IPS DF 19.7 (cell line): ENCODE measurements at places on chromosomes 1 and 21.

GRCh38 chr1:179924268-179924667 is 30.3 kb upstream of the CEP350 start:
- DNase-seq, result no peak

- DNase-seq, result no peak
Observed at GRCh38 chr1:186948535-186948934, 119.8 kb downstream of the PLA2G4A start.

DNA sequence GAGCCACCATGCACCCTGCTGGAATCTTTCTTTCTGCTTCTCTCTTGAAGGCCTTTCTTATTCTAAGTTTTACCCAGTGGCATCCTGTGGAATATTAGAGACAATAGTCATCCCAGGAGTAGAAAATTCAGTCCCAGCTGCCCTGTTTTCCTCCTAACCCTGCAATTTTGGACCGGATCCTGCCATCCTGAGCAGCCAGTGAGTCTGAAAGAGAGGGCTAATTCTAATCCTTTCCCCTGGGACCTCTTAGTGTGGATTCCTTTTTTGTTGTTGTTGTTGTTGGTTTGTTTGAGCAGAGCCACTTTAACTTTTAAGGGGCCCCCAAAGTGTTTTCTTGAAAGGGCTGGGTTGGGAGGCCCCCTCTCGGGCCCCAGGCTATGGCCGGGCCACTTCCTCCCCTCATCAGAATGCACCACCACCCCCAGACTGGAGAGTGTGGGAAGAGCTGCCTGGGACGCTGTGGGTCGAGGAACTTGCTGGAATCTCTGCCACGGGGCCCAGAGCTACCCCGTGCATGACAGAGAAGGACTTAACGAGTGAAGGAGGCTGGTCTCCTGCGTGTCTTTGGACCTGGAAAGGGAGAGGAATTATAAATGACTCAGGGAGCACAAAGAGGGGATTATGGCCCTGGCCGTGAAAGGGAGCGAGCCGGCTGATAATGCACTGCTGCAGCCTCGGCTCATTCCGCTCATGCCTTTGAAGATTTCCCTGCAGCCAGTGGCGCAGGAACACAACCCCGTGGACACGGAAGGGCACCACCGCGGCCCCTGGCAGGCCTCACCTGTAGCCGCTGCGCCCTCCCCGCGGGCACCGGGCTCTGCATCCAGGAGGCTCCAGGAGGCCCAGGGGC is 81.0 kb upstream of the AKT3 start:
- no peak for DNase-seq

DNA sequence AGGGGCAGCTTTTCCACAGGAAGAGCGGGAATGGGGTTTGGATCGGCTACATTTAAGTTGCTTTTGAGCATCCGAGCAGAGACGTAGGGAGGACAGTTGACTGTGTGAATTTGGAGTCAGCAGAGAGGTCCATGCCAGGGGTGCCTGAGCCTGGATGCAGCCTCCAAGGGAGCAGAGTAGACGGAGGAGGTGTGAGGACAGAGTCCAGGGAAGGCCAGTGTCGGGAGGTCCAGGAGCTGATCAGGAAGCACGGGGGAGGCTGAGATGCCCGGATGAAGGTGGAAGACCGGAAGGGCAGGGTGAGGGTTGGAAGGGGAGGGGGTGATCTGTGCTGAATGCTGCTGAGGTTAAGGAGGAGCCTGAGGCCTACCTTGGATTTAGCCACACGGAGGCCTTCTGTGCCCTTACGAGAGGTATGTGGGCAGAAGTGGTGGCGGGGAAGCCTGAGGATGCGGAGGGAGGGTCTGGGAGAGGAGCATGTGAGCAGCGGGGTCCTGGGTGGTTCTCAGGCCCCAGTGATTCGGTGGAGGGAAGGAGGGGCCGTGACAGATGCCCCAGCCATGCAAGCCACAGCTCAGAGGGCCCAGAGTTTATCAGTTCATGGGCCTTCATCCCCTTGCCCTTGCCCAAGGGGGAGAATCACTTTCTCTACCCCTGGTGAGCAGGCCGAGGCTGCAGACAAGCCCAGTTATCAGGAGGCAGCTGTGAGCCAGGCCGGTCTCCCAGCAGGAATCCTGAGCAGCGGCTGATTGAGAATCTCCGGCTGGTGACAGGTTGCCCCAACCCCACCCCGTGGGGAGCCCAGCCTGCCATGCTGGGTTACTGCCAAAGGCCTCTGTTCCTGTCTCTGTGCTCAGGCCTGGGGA is 54.0 kb upstream of the ACTL8 start:
- DNase-seq, result no peak

DNA sequence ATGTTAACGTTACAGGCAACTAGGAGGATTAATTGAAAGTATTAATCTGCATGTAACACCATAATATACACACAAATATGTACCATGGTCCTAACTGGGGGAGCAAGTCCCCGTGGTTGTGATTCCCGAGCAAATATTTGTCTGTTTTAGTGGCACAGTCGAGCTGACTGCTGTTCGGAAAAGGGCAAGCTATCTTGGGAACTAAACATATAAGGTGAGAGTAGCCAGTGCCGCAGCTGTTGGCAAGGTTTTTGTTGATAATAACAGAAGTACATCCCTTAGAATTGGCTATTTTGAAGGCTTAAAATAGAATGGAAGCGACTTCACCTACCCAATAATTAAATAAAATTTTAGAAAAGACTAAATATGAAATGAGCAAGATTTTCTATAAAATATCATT is 45.5 kb downstream of the UCHL5 start:
- DNase-seq, result no peak

- no peak for DNase-seq
Observed at GRCh38 chr1:87905651-87906050, 577.0 kb downstream of the LMO4 start.

DNA sequence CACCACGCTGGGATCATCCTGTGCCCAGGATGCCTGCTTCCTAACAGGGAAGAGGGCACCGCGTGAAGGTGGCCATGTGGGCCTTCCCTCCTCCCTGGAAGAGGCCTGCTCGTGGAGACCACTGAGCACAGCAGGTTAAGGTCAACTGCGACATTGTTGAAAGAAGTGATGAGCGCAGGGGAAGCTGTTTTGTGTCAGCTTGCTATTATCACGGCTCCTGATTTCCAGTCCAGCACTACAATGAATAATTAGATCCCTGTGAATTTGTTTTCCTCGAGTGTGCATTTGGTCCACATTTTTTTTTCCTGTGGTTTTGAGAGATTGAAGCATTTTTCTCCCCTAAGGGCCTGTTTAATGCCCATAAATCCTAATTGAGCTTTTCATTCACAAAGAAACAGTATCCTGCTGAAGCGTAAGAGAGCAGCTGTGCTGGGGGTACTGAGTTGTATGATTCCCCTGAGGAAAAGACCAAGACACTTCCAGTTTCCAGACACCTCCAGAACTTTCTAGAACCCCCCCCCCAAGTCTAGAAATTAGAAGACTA is 204.9 kb downstream of the KCNJ6 start:
- DNase-seq, result no peak

- no peak for DNase-seq
Observed at GRCh38 chr1:171841931-171842761, 848 bp downstream of the DNM3 start.

DNA sequence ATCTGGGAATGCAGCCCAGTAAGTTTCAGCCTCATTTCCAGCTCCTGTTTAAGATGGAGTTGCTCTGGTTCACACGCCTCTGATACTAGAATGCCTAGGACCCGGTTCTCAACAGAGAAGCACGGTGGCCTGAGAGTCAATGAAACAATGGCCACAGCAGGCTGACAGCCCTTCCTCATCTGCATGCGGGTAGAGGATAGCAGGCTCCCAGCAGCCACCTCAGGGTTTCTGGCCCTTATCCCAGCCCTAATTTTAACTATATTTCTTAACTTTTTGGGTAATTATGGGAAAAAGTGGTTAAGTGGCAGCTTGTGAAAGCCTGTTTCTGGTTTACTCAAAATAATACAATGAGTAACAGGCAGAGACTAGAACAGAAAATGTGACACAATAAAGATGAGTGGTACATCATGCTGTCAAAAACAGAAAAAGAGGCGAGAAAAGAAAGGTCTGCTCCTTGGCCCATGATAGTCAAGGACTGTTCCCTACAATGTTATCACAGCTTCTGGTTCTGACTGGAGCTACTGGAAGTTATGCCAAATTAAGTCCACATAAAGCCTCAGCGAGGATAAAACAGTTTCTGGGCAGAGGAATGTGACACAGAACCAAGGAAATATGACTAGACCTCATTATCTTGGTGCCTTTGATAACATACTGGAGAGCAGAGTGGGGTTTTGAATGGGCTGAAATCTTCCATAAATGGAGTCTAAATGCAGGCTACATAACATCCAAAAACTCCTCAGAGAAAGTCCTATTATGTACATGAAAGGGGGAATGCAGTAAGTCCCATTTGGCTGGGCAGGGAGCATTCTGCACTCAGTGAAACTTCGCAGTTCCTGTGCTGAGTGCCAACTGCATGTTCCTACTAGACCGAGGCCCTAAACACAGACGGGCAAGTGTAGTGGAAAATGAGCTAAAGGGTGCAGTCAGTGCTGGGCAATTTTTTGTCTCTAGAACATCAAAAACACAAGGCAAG is 92.1 kb downstream of the NIBAN1 start:
- no peak for DNase-seq

DNA sequence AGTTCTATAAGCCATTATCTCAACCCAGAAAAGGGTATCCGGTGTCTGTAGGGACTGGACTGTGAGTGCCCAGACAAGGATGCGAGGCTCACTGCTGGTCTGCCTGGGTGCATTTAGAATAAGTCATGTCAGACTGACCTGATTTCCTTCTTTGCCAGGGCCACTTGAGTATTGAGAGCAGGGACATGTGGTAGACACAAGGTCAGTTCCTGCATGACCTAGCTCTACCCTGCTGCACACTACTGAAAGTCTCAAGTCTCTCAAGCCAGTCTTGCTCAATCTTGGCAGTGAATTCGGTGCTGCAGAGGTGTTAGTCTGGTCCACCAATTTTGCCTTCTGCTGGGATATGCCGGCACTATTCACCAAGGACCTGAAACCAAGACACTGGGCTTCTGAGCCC is 180.1 kb downstream of the C1orf94 start:
- DNase-seq, result no peak

DNA sequence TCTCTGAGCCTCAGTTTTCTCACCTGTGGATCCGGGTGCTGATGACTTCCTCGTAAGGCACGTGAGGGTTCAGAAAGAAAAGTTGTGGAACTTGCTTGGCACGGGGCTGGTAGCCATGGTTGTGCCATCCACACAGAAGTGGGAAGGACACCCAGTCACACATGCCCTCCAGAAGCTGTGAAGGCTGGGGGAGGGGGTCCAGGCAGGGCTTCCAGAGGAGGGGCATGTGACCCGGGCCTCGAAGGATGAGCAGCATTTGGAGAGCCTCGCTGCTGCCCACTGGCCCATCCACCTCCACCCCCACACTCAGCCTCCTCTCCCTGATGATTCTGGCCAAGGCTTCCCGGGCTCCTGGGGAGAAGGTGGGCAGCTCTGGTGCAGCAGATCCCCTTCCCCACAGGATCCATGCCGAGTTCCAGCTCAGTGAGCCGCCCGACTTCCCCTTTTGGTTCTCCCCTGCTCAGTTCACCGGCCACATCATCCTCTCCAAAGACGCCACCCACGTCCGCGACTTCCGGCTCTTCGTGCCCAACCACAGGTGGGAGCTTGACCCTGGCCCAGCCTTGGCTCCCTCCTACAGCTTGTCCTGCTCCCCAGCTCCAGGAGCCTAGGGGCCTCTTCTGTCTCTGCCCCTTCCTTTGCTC is 9.4 kb downstream of the SELENON start:
- no peak for DNase-seq

GRCh38 chr21:25636727-25637126 is 2.3 kb upstream of the JAM2 start:
- no peak for DNase-seq

- DNase-seq, result no peak
Observed at GRCh38 chr1:234686035-234686434, 76.1 kb upstream of the IRF2BP2 start.

- peak; percentile 75 for DNase-seq
Observed at GRCh38 chr1:147567594-147568381, 26.5 kb downstream of the BCL9 start.

- no peak for DNase-seq
Observed at GRCh38 chr21:45818276-45818903, 163.2 kb upstream of the COL6A1 start.

GRCh38 chr1:55276671-55277376 is 61.7 kb upstream of the USP24 start:
- no peak for DNase-seq

DNA sequence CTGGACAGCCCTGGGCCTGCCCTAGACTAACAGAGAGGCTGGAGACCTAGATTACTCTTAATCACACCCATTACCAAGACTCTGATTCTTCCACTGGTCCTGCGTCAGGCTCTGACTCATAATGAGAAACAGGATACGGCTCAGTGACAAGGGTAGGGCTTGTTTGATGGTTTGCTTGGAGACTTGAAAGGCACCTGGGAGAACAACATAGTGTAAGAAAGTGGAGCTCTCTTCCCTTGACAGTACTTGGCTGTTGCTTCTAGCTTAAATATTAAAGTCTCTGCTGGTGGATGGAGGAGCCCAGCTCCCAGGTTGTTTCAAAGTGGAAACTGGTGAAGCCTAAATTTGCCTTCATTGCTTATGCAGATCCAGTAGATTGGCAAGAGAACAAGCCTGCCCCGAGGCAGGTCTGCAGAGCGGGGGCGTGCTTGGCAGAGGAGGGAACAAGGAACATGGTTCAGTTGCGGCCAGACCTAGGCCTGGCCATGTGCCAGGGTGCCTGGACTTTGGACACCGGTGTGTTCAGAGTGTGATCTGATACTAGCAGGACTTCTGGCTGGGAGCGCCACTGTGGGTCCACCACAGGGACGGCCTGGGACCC is 480.6 kb downstream of the CAMTA1 start:
- DNase-seq, result no peak

GRCh38 chr1:157199421-157199755 is 61.2 kb upstream of the ETV3 start:
- DNase-seq, result no peak

GRCh38 chr1:71307451-71307850 is 226.6 kb upstream of the ZRANB2 start:
- no peak for DNase-seq

DNA sequence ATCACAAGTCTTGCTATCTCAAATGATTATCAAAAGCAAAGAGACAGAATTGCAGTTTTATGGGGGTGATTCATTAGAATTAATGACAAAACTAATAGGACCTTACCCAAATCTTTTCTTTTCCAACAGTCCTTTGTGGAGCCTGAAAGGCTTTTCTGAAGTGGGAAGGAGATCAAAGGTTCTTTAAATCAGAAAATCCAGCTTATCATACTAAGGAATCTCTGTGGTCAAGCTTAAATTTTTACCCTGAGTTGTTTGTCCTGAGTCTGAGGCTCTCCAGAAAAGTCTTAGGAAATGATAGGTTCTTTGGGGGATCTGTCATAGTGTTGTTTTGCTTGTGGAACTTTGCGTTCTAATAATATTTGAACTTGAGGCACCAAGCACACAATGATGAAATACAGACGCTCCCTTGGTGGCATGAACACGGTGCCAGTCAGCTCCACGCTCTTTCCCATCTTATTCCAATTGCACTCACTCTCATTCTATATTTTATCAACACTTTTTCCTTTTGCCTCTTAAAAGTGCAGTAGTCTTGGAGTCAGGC is 38.0 kb upstream of the COL24A1 start:
- no peak for DNase-seq

- no peak for DNase-seq
Observed at GRCh38 chr1:56965916-56966697, at the start of gene C8B. C8B (minus strand) TSS chr1:56966015; CDS start chr1:56965948, 67 bp downstream.
